Naive thymus-derived CD4-positive, alpha-beta T cell (primary cell): ENCODE measurements at places on chromosomes 11 and 22.
A peak's percentile ranks its signal among the peaks of the same experiment; 100 is the strongest.

DNA sequence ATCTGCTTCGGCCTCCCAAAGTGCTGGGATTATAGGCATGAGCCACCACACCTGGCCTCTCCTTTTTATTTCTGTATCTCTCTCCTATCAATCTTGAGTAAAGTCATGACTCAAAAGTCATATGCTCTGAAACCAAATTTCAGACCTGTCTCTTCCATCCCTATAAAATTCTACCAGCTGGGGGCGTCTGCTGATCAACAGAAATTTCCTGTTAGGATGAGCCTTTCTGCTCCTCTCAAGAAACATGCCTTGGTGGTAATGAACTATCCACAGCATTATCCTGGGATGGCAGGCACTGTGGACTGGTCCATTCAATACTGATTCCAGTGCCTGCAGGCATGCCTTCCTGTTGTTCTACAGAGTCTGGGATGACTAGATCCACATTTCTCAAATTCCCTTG lies 472.6 kb downstream of the NELL1 start:
- no peak for DNase-seq
- no peaks in the 10 kb centered on the region for H3K27me3 ChIP-seq
- H3K4me3 ChIP-seq: no peak overlapping the region
- H3K4me1 ChIP-seq: no peaks in the 10 kb centered on the region

DNA sequence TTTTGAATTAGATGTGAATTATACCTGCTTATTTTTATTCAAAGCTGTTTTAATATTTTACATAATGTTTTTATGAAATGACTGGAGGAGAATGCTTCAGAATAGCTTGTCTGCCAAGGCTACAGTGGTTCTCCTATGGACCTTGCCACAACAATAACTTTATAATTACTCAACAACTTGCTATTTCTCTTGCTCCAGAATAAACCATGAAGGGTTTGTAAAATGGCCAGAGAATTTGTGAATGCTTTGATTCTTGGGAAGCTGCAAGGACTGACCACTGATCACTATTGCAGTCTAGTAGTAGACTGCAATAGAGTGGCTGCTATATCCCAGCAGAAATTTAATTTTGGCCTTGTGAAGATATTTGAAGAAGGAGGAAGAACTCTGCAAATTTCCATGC lies 199.7 kb downstream of the FAT3 start:
- DNase-seq: no peak
- no peak overlapping the region for H3K27ac ChIP-seq
- H3K4me3 ChIP-seq: no peak overlapping the region
- H3K4me1 ChIP-seq: no peaks in the 10 kb centered on the region
- H3K36me3 ChIP-seq: no peaks in the 10 kb centered on the region
- H3K27me3 ChIP-seq: no peaks in the 10 kb centered on the region

GRCh38 chr11:134333946-134334345 lies 2.2 kb downstream of the GLB1L2 start:
- no peak overlapping the region for H3K4me3 ChIP-seq
- no peak for DNase-seq
- no peak overlapping the region for H3K27ac ChIP-seq
- H3K4me1 ChIP-seq: peaks cover 7% of the 10 kb centered on the region

- no peaks in the 10 kb centered on the region for H3K36me3 ChIP-seq
- no peak for DNase-seq
- peaks cover 3% of the 10 kb centered on the region for H3K27me3 ChIP-seq
- H3K4me1 ChIP-seq: no peaks in the 10 kb centered on the region
- no peak within 1 kb of the TSS for H3K27ac ChIP-seq
These were observed at the start of gene RAG2 for GRCh38 chr11:36598051-36598450. Gene RAG2 (minus strand): TSS chr11:36598236. CDS start chr11:36594168, 4,068 bp downstream.

DNA sequence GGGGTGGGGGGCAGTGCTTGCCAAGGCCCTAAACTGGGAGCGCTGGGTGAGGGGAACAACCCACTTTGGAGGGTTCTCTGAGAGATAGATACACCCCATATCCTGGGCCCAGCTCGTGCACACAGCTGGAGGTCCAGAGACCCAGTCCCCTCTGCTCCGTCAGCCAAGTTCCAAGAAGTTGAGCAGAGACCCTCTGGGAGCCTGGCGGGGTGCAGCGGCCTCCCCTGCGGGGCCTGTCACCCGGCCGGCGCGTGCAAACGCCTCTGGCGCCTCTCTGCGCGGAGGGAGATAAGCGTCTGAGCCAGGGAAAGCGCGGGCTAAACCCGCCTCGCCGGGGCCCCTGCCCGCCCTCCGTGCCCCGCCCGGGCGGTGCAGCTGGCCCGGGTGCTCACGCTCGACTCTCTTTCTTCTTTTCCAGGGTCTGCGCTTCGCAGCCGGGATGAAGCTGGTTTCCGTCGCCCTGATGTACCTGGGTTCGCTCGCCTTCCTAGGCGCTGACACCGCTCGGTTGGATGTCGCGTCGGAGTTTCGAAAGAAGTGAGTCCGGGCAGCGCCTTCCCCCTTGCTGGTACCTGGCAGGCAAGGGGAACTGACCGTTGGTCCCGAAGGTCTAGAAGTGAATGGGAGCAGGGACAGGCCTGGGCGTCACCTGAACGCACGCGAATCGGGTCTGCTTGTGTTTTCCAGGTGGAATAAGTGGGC lies 540 bp downstream of the ADM start:
- DNase-seq: peak; percentile 26
- H3K36me3 ChIP-seq: peaks cover 9% of the 10 kb centered on the region
- H3K4me3 ChIP-seq: peak overlapping the region; percentile 99
- peaks cover 15% of the 10 kb centered on the region for H3K4me1 ChIP-seq
